ENCODE measurements at places on chromosomes 2 and 18.

DNA sequence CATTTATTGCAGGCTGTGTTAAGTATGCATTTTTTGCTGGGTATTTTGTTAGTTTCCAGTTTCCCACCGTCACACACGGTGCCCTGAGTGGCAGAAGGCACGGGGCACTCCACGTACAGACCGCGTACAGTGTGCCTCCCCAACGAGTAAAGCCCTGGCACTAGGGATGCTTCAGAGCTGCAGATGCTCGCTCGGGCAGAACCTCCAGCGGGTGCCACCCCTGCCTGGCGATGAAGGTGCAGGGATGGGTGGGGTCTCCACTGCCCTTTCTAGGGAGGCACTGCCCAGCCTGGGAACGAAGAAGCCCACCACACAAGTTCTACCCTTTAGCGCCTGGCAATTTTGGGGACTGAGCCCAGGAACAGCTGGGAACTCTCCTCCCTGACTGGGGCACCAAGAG lies 4.1 kb downstream of the GREB1 start:
- DNase-seq = no peak

DNA sequence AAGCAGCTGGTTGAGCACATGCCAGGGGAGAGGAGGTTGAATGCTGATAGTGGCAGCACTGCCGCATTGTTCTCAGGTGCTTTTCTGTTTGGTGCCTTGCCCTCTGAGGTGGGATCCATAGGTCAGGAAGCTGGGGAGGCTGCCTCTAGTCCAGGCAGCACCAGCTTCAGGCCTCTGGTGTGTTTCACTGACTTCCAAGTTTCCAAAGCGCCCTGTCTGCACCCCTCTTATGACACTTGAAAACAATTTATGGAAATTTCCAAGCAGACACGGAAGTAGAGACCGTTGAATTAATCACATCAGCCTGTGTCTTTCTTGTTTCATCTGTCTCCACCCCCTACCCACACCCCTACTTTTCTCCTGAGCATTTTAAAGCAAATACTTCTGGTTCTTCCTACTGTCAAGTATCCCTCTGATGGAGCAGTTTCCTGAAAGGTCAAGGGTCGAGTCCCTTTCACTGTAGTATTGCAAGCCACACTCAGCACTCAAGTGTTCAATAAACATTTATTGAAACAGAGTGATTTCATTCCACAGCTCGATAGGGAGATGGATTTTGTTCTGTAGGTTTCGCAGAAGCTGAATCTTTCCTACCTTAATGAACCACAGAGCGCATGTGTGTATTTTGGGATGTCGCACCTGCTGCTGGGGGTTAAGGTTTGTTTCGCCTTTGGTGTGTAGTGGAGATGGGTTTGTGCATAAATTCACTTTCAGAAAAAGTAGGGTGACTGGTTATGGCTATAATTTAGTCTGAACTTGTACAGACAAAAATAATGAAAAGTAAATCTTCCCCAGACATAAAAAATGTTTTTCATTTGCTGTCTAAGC lies 21.4 kb downstream of the DGKD start:
- DNase-seq = no peak

DNA sequence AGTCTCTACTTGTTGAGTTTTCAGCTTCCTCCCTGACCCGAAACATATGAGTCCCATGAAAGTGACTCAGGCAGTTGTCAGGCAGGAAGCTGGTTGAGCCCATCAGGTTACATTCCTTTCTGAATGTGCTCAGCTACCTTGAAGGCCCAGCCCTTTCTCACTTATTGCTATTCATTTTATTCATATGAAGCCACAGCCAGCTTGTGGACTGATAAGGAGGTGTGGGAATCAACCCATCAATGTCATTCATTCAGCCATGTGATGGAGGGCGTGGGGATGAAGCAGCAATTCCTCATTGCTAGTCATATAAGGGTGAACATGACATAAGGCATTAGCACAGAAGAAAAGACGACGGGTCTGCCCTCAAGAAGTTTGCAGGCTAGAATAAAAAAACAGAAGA lies 5.3 kb upstream of the VPS4B start:
- DNase-seq = no peak

GRCh38 chr2:36781907-36782720 lies 85.6 kb downstream of the VIT start:
- DNase-seq = no peak

DNA sequence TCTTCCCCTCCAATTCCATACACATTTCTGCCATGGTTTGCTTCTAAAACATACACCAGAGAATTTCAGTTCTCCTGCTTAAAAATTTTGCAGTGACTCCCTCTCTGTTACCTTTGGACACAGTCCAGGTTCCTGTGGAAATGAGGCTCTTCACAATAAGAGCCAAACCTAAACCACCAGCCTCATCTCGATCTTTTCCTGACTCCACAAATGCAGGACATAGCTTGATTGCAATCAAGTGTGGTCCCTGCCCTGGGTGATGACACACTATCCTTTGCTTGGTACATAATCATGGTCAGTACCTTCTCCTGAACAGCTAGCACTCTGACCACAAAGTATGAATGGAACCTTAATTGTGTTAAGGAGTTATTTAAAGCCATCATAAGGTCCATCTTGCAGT lies 134.9 kb upstream of the CHAC2 start:
- DNase-seq = no peak

DNA sequence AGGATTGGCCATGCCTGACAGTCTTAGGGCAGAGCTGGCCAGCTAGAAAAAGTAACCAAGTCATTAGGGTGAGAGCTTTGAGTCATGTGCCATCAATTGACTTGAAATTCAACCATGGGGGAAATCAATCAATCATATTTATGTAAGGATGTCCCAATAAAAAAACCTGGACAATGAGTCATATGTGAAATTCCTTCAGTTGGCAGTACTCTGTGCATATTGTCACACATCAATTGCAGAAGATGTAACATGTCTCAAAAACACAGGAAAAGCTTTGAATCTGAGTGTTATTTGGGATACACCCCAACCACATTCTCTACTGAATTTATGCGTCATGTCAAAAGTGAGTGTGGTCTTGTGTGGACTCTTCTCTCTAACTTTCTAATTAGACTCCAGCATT lies 1004.1 kb upstream of the NRXN1 start:
- no peak for DNase-seq

DNA sequence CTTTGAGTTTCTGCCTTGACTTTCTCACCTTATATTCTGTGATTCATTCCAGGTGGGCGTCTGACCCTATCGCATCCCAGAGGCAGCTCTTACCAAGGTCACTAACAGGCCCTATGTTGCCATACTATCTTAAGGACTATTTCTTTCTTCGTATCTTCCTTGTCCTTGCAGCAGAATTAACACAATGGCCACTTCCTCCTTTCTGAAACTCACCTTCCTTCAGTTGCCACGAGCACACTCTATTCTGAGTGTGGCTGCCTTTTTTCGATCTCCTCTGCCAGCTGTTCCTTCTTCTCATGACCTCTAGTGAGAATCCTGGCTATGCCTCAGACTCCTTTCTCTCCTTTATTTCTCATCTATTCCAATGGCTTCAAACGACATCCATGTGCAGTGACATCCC lies 160.4 kb upstream of the CCDC195 start:
- no peak for DNase-seq

- DNase-seq = no peak
Observed at GRCh38 chr2:71801969-71802368, 345.7 kb downstream of the CYP26B1 start.

- no peak for DNase-seq
Observed at GRCh38 chr2:132497591-132497990, 81.0 kb downstream of the GPR39 start.

Measured in CD4-positive, alpha-beta T cell treated with Interleukin-1 beta for 1 hour (primary cell).